Cardiac muscle cell (in vitro differentiated cells and primary cell): ENCODE measurements at places on chromosomes 11 and 22. TPM values are rescaled to one million over a fixed set of nuclear protein-coding genes. Genes with fewer than 3 reads are reported as not detected.

GLYAT gene
- total RNA-seq = not detected in 2 replicates

LARGE1 gene
- 23.0 and 34.3 TPM in 2 replicates for total RNA-seq

IFITM10 gene
- 1.9 TPM in 1 of 2 replicates, not detected in the other for total RNA-seq

DNA sequence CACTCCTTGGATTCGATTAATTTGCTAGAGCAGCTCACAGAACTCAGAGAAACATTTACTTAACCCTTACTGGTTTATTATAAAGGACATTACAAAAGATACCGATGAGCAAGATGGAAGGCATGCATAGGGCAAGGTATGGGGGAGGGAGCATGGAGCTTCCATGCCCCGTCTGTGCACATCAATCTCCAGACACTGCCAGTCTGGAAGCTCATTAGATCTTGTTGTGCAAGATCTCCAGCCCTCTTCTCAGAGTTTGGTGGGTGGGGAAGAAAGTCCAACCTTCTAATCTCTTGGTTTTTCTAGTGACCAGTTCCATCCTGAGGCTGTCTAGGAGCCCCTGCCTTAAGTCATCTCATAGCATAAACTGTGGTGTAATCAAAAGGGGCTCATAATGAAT, 190.7 kb downstream of the UVRAG start:
- H3K27me3 ChIP-seq = no peaks in the 10 kb centered on the region
- H3K4me3 ChIP-seq = no peak overlapping the region
- DNase-seq = no peak
- no peak overlapping the region for H3K27ac ChIP-seq

DNA sequence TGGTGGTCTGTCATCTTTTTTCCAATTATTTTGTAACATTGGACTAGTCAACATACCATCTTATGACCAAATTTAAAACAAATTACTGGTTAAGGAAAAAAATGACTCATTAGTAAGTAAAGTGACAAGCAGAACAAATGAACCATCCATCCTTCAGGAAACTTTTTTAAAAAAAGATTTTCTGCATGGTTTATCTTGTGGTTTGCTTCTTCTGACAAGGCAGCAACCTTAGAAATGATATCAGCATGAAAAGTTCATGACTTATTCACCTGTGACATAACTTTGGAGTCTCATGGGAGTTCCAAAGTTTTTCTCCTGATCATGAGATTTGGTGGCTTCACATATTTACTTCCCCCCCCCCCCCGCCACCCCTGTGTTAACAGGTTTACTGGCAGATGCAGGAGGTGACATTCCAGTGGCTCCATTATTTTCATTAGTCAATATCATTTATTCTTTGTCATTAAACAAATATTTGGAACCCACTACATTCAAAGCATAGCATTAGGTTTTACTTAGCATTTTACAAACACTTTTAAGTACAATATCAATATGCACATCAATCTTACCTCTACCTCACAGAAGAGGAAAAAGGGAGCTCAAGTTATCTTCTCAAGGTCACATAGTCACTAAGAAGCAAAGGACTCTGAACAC, 40.7 kb downstream of the DCUN1D5 start:
- no peaks in the 10 kb centered on the region for H3K4me1 ChIP-seq
- no peak overlapping the region for H3K27ac ChIP-seq
- H3K27me3 ChIP-seq = no peaks in the 10 kb centered on the region
- no peaks in the 10 kb centered on the region for H3K36me3 ChIP-seq
- no peak overlapping the region for H3K4me3 ChIP-seq

DNA sequence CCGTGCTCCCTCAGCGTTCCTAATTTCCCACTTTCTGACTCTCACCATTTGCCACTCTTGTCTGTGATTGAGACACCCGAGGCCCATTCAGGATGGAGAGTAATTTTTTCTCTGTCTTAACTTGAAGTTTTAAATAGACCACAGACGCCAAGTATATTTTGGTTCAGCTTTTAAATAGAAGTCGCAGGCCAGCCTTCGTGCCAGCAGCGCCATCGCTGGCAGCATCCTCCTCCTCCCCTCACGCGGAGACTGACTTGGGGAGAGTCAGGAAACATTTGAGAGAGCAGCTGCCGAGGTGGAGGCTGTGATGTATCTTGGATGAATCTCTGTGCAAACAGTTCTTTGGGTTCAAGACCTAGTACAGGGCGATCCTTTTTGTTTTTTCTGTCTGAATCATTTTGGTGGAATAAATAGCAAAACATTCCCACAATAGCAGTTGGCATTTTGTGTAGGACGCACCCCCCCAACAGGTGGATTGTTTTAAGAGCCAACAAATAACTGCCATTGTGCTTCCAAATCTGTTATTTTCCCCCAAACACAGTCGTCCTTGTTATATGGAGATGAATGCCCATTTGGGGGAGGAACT, 889 bp upstream of the DMC1 start:
- peaks cover 13% of the 10 kb centered on the region for H3K4me1 ChIP-seq
- DNase-seq = peak; percentile 48
- H3K4me3 ChIP-seq = peak overlapping the region; percentile 54
- H3K27ac ChIP-seq = peak overlapping the region; percentile 68
- no peaks in the 10 kb centered on the region for H3K27me3 ChIP-seq

GRCh38 chr11:123549926-123550917, 104.2 kb downstream of the SCN3B start:
- H3K27me3 ChIP-seq = no peaks in the 10 kb centered on the region
- H3K4me1 ChIP-seq = no peaks in the 10 kb centered on the region
- H3K27ac ChIP-seq = no peak overlapping the region
- no peak for DNase-seq
- H3K4me3 ChIP-seq = no peak overlapping the region
- no peaks in the 10 kb centered on the region for H3K36me3 ChIP-seq

- no peaks in the 10 kb centered on the region for H3K27me3 ChIP-seq
- no peak overlapping the region for H3K27ac ChIP-seq
- H3K4me1 ChIP-seq = peaks cover 6% of the 10 kb centered on the region
- DNase-seq = peak; percentile 33
These were observed 34.1 kb downstream of the LMO1 start for GRCh38 chr11:8229299-8230177.

DNA sequence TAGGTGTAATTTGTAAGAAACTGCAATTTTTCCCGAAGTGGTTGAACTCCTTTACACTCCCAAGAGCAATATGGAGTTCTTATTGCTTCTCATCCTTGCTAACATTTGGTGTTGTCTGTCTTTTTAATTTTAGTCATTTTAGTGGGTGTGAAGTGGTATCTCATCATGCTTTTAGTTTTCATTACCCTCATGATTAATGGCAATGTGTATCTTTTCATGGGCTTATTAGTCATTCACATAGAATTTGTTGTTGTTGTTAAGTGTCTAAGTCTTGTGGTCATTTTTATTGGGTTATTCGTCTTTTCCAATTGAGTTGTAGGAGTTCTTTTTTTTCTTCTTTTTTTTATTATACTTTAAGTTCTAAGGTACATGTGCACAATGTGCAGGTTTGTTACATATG, 238.3 kb upstream of the SESN3 start:
- no peak for DNase-seq
- no peak overlapping the region for H3K27ac ChIP-seq
- no peaks in the 10 kb centered on the region for H3K27me3 ChIP-seq
- H3K4me1 ChIP-seq = no peaks in the 10 kb centered on the region
- no peaks in the 10 kb centered on the region for H3K36me3 ChIP-seq

GRCh38 chr11:34235189-34235588, 122.6 kb downstream of the ABTB2 start:
- H3K27me3 ChIP-seq = no peaks in the 10 kb centered on the region
- H3K4me1 ChIP-seq = peaks cover 25% of the 10 kb centered on the region
- no peak for DNase-seq
- no peaks in the 10 kb centered on the region for H3K36me3 ChIP-seq
